ENCODE measurements at places on chromosomes 16 and 17. TPM values are rescaled to one million over a fixed set of nuclear protein-coding genes. Genes with fewer than 3 reads are reported as not detected.

- peak; percentile 51 for DNase-seq
Observed at GRCh38 chr16:27326738-27327585, 13.2 kb downstream of the IL4R start.

- peak; percentile 39 for DNase-seq
Observed at GRCh38 chr17:45302649-45303173, 14.1 kb downstream of the MAP3K14 start.

- DNase-seq = no peak
Observed at GRCh38 chr17:77846531-77847085, 111.9 kb upstream of the TNRC6C start.

- no peak for DNase-seq
Observed at GRCh38 chr16:4247460-4247784, 5.5 kb upstream of the SRL start.

The ACSM2A gene
- not detected for total RNA-seq

The NPW gene
- not detected for total RNA-seq
